ENCODE measurements at places on chromosomes 7 and 10.

GRCh38 chr7:16399265-16399831 is 22.0 kb downstream of the CRPPA start:
- DNase-seq, result no peak

DNA sequence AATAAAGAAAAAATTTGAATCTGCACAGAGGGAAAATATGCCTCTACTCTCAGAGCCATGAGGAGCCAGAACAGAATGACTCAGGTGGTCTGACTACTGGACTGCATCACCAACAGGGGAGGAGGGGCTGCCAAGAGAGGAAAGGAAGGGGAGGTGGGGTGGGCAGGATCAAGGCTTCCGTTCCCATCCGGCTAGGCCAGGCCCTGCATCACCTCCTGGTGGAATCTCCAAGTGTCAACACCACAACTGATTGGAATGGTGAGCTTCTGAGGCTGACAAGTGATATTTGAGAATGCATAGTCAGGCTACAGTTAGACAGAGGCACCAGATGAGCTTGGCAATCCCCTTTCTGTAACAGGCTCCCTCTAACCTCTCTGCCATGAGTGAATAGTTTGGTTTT is 10.4 kb upstream of the GPR26 start:
- no peak for DNase-seq

GRCh38 chr10:109859221-109859620 is 64.1 kb downstream of the XPNPEP1 start:
- no peak for DNase-seq

DNA sequence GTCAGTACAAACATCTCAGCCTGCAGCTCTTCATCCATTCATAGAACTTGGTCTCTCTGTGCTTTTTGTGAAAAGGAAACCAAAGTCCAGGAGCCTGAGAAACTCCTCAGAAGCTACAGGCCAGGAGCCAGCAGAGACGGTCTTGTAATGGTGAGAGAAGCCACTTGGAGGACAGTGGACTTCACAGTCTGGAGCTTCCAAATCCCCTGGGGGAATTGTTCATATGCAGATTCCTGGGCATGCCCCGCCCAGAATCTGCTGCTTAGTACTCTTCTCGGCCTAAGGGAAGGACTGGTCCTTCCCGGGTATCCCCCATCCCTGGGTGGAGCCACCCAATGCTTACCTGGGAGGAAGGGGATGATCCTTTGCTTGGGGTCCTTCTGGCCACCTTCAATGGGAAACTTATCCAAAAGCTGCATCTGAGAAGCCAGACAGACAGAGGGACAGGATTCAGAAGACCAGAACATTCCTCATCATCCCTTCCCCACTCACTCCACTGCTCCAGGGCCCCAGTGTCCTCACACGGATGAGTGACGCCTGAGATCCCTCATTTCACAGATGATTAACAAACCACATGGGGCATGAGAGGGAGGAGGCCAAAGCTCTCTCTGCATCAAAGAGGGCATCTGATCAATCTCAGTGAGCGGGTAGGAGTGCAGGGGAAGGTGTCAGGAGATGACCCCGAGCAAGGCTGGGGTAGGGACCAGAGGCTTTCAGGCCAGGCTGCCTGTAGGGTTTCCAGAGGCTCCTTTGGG is 88.4 kb downstream of the SH3PXD2A start:
- no peak for DNase-seq

- no peak for DNase-seq
Measured at GRCh38 chr10:5013385-5013784, 9.7 kb upstream of the AKR1C2 start.

DNA sequence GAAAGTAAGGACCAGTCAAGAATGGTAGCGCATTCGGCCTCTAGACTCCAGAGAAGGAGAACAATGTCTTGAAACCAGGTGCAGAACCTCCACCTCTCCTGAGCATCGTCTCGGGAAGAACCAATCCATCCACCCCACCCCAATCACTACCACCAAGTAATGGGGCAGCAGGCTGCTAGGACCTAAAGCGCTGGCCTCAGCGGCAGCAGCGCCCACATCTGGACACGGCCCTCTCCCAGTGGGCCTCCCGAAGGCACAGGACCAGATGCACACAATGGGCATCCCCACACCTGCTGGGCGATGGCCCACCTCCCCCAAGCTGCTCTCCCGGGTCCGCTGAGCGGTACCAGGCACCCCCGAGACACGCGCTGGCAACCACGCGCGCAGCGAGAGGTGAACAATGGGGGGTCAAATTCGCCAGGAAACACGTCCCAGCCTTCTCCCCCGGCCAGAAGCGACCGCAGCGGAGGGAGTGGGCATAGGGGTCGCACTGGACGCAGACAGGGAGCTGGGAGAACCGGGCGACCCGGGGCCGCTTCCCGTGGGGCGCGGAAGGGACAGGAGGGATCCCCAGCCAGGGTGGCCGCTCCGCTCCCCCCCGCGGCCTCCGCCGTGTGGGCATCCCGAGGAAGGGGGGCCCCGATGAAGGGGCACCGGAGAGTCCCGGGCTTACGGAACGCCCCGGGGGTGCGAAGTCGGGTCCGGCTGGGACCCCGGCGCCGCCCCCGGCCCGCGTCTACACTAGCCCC is 506 bp downstream of the CTTNBP2 start:
- DNase-seq, result no peak

- DNase-seq, result no peak
Measured at GRCh38 chr7:2359610-2360009, 5.0 kb downstream of the EIF3B start.
